ENCODE measurements at places on chromosomes 4 and X.

- DNase-seq = no peak
These were observed 398.6 kb upstream of the TECRL start for GRCh38 chr4:64807821-64808220.

- no peak for DNase-seq
These were observed 590.7 kb downstream of the BCOR start for GRCh38 chrX:39507034-39507433.

- DNase-seq = no peak
These were observed 129.2 kb upstream of the WDR1 start for GRCh38 chr4:10245751-10246150.

- no peak for DNase-seq
These were observed 93.2 kb downstream of the IL1RAPL2 start for GRCh38 chrX:104659005-104659744.

DNA sequence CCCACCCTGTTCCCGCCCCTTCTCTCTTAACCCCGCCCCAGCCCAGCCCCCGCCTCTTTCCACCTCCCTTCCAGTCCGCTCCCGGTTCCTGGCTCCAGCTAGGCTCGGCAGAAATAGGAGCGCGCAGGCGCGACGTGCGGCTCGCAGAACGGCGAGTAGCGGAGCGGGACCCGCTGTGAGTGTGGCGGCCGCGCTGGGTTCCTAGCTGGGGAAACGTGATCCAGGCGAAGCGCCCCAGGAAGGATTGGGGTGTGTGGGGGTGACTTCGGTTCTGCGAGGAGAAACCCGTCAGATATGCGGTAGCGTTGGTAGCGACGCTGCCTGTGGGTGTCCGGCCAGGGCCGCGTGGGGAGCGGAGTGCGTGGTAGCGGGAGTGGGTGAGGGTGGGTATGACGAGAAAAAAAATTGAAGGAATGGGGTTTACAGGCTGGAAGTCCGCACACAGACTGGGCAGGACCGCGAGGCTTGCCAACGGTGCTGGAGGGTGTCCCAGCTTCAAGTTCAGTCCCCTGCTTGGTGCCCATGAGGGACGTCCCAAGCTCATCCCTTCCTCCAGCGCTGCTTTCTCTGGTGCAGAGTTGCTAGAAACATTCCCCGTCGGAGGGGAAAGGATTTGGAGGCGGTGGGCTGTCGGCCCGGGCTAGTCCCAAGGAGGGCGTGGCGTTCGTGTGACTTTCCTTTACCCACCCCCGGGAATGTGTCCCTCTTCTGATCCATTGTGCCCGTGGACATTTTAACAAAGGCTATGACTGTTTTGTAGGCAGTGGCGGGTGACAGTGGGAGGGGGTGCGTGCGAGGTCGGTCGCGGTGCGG, at the start of gene PRRG1:
Gene PRRG1 (plus strand): TSS at position 144 of the 813 bp plus-strand sequence. CDS start 56,886 bp downstream, outside the sequence.
- DNase-seq = peak; percentile 51
